ENCODE measurements at places on chromosomes 11 and 22. TPM values are rescaled to one million over a fixed set of nuclear protein-coding genes. Genes with fewer than 3 reads are reported as not detected.

Gene ZNF214
- total RNA-seq = 2.4 TPM

Gene CYB5R2
- total RNA-seq = 6.8 TPM

Gene CTTN
- 458 TPM for total RNA-seq

Gene NLRP14
- 0.13 TPM for total RNA-seq

- H3K27me3 ChIP-seq = peaks cover 11% of the 10 kb centered on the region
- no peak overlapping the region for H3K4me3 ChIP-seq
- no peaks in the 10 kb centered on the region for H3K36me3 ChIP-seq
- H3K27ac ChIP-seq = no peak overlapping the region
Measured at GRCh38 chr11:118081241-118081958, 4.5 kb downstream of the TMPRSS4 start.

DNA sequence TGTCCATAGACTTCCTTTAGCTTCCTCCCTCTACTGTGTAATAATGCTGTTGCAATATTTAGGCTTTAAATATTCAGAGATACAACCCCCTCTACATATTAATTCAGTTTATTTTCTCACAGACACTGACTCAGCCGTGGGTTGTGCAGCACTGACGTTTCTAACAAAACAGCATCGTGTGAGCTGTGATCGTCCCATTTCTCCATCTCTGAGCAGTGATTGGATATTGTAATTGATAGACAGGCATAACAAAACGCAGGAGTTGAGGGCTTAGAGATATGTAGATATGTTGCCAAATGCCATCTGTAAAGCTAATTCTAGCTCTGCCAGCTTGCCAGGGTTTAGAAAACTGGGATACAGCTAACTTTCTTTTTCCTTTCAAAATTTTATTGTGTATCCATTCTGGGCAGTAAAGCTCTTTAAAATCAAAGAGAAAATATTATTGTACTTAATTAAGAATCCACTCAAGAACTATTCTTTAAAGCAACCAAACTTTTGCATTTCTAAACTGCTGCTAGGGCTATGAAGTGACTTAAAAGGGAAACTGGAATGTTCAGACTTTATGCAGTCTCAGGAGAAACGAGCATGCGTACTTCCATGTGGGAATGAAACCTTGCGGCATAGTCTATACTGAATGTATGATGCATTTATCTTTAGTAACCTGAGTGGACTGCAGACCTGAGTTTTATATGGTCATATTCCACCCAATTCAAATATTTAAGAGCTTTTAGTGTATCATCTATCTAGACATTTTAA, 22.7 kb downstream of the BTBD10 start:
- H3K27ac ChIP-seq = no peak overlapping the region
- no peaks in the 10 kb centered on the region for H3K27me3 ChIP-seq
- DNase-seq = no peak
- H3K36me3 ChIP-seq = peaks cover 4% of the 10 kb centered on the region

DNA sequence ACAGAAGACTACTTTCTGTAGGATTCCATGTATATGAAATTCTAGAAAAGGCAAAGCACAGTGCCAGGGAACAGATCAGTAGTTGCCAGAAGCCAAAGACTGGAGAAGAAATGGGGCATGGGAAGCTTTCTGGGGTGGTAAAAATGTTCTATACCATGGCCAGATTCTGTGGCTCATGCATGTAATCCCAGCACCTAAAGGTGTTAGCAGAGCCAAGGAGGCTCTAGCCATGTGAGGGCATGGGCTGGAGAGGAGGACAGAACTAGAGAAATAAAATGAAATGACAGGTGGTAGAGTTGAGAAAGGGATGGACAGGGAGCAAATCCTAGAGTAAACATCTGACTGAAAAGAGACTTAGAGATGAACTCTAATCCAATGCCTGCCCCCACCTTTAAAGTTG, 26.9 kb upstream of the HMGXB4 start:
- no peak overlapping the region for H3K27ac ChIP-seq
- no peak overlapping the region for H3K4me3 ChIP-seq
- no peak for DNase-seq
- peaks cover 5% of the 10 kb centered on the region for H3K27me3 ChIP-seq

Gene FKBP2
- total RNA-seq = 35.3 TPM

- no peaks in the 10 kb centered on the region for H3K36me3 ChIP-seq
- no peak overlapping the region for H3K27ac ChIP-seq
- peaks cover 3% of the 10 kb centered on the region for H3K27me3 ChIP-seq
- H3K4me1 ChIP-seq = peaks cover 17% of the 10 kb centered on the region
Measured at GRCh38 chr22:39928536-39929520, 27.9 kb downstream of the GRAP2 start.

GRCh38 chr11:2447951-2448650, 3.3 kb downstream of the KCNQ1 start:
- H3K4me3 ChIP-seq = no peak overlapping the region
- H3K36me3 ChIP-seq = no peaks in the 10 kb centered on the region
- peaks cover 14% of the 10 kb centered on the region for H3K27me3 ChIP-seq
- H3K4me1 ChIP-seq = peaks cover 16% of the 10 kb centered on the region
